ENCODE measurements at places on chromosomes 3 and 15.

GRCh38 chr3:8800016-8800415, 30.6 kb upstream of the OXTR start:
- DNase-seq, result no peak

DNA sequence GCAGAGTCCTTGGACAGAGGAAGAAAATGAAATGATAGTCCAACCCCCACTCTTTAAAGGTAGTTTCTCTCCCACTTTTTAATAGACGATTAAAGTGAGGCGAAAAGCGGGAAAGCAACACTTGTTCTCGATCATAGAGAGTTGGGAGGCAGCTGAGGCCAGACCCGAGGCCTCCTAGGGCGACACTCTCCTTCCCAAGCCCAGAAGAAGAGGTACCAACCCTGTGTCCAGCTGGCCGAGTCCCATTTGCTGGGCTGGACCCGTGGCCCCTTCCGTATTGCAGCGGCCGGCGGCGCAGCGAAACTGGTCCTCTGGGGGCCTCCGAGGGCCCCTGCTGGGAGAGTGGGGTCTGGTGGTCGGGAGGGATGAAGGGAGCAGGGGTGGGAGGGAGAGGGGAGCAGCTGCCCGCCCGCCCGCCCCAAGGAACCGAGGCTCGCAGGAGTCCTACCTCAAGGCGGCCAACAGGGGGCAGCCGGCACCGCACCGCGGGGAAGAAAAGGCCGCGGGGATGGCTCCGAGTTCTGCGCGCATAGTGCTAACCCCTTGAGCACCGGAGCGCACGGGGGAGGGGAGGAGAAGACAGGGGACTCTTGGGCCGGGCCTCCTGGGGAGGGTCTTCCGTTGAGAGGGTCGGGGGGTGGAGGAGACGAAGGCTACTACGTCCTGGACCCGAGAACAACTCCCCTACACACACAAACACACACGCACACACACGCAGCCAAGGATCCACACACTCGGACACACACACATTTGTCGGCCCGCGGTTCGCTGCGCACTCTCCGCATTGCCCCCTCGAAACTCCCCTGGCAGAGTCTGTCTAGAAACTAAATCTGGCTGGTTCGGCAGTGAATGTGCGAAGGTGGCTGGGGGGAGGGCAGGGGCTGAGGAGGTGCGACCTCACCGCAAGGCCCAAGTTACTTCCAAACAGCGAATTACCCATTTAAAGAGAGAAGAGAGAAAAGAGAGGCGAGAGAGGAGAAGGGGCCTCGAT, 2.0 kb downstream of the WNT5A start:
- no peak for DNase-seq

- no peak for DNase-seq
Measured at GRCh38 chr15:32998979-32999672, 195.4 kb downstream of the FMN1 start.

DNA sequence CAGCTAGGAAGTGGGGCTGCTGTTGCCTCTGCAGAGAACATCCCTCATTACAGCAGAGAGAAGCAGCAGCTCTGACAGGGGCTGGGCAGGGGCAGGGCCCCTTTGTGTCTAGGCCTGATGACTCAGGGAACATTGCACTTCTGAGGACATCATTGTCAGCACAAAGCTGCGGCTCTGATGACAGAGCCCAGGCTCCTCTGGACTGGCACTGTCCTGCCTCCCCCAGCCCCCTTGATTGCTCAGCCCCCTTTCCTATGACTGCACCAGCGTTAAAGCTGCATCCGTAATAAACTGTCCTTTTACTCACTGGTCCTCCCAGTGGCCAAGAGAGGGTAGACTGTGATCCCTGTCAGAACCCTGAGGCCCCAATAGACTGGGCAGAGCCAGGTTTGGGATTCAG, 18.3 kb downstream of the TRH start:
- DNase-seq, result no peak

- DNase-seq, result no peak
Measured at GRCh38 chr3:107239703-107240102, 137.5 kb upstream of the CCDC54 start.

GRCh38 chr3:148880681-148881080, 15.6 kb downstream of the CPA3 start:
- no peak for DNase-seq

- peak; percentile 32 for DNase-seq
Measured at GRCh38 chr15:85858586-85859375, 64.1 kb upstream of the KLHL25 start.

- no peak for DNase-seq
Measured at GRCh38 chr15:63189941-63190768, 749 bp downstream of the RAB8B start.

DNA sequence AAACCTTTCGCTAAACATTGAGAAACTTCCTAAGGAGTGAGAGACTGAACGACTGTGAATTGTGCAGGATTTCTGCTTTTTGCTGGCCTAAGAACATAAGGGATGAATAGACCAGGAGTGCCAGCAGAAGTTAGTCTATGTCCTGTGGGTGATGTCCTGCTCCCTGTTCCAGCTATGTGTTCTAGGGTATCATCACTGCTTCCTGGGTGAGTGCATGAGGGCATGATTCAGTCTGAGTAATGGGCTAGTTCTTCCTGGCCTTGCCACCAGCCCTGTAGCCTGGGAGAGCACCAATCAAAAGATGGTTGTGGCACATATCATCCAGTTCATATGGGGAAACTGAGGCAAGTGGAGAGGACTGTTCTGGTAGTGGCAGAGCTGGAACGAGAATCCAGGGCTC, 153.9 kb upstream of the TPM1 start:
- no peak for DNase-seq

Measured in activated CD8-positive, alpha-beta memory T cell treated with anti-CD3 and anti-CD28 coated beads for 1 hour (primary cell).